ENCODE measurements at places on chromosomes 1 and 21.

DNA sequence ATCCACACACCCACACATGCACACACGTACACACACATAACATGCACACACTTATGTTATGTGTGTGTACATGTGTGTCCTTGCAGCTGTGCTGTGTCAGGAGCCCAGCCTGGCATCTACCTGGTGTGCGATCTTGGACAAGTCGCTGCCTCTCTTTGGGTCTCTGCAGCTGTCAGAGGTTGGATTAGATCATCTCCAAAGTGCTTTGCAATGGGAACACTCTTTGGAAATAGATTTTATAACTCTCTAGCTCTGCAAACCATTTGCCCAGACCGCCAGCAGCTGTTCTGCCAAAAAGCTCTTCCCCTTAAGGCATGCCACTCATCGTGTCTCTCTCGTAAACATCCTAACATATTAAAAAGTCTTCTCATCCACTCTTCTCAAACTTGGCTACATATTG is 4.7 kb downstream of the PKP1 start:
- no peak for DNase-seq

- DNase-seq, result no peak
These were observed 141.8 kb upstream of the ZRANB2 start for GRCh38 chr1:71222668-71223067.

- DNase-seq, result peak; percentile 56
These were observed 68.4 kb downstream of the LUZP1 start for GRCh38 chr1:23100074-23100748.

DNA sequence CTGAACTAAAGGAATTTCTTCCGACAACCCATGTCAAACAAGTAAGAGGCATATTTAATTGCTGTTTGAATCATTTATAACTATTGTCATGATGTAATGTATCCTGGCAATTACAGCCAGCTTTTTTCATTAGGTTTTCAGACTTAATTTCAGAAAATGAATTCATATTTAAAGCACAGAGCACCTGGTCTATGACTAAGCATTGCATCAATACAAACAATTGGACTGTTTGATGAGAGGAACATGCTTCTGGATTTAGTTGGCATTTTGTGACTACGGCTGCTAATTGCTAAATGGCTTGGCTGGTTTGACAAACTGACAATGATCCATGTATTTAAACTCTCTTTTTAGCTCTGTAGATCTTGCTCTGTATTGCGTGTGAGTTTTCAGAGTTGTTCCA is 853.4 kb downstream of the NCAM2 start:
- no peak for DNase-seq

DNA sequence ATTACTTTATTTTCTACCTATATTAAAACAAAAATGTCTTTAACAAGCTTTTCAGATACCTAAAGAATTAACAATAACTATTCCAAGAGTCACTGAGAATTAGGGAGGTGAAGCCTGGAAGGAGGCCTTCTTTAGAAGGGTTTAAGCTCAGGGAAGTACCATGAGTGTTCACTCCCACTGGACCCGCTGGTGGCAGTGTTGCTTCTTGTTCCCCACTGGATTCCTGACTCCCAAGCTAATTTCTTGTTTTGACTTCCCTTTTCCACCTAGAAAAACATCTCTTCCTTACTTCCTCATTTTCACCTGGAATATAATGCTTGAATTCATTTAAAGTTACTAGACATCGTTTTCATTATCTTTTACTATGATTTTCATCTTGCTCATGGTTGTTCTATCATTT is 264.2 kb downstream of the HMCN1 start:
- no peak for DNase-seq

- DNase-seq, result no peak
These were observed 268.0 kb downstream of the ATG4C start for GRCh38 chr1:63051886-63052285.

GRCh38 chr1:112532064-112532463 is 23.3 kb downstream of the WNT2B start:
- no peak for DNase-seq

- DNase-seq, result no peak
These were observed 101.3 kb downstream of the CRYAA start for GRCh38 chr21:43269957-43270705.

GRCh38 chr1:23592209-23592892 is 33.0 kb upstream of the ID3 start:
- no peak for DNase-seq

DNA sequence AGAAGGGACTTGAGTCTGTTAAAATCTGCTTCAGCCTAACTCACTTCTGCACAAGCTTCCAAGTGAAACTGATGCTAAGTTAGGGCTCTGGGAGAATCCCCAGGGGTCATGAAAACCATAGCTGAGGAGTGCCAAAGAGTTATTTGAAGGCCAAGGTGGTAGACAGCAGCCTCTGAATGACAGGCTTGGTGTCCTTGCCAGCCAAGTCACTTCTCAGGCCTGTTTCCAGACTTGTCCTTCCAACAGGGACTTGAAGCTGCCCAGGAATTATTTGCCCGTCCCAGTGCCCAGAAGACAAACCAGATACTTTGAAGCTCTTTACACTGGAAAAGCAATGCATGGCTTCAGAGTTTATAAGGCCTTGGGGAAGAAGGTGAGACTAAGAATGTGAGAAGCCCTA is 33.6 kb downstream of the RNASEL start:
- DNase-seq, result no peak

DNA sequence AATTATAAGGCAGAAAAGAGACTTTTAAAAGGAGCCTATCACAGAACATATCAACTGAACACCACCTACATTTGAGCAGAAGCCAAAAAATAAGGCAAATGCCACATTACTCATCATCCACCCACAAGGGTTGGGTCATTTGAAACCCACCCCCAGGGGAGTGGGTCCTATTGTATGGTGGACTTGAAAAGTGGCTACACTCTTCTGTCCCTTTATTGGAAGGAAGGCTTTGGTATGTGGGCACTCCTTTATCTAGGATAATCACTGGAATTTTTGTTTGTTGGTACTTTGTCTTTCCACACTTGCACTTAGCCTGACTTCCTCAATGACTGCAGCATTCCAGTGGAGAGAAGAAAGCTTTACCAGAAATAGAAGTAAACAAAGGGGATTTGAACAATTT is 157.2 kb upstream of the COL11A1 start:
- no peak for DNase-seq

GRCh38 chr1:173476197-173476664 is 904 bp upstream of the PRDX6 start:
- no peak for DNase-seq

- no peak for DNase-seq
These were observed 3.4 kb downstream of the CEP85 start for GRCh38 chr1:26237230-26237966.

DNA sequence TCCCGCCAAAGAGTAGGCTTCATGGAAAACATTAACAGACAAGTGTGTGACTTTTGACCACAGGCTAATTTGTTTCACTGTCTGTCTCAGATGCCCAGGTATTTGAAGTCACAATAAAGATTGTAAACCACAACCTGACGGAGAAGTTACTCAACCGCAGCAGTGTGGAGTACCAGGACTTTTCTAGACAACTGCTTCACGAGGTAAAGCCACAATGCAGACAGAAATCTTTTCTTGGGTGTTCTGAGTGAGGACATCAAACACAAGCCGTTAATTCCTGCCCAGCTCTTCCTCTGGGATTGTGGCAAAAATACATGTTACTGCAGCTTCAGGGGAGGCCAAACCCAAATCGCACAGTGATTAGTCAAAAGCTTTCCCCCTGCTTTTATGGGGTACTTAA is 31.0 kb downstream of the UMODL1 start:
- DNase-seq, result no peak

- no peak for DNase-seq
These were observed 159.2 kb downstream of the DYRK1A start for GRCh38 chr21:37525810-37526209.

- DNase-seq, result no peak
These were observed 902 bp downstream of the AP4B1 start for GRCh38 chr1:113903501-113904292.

GRCh38 chr1:151835596-151835995 is 4.0 kb upstream of the RORC start:
- DNase-seq, result no peak

- no peak for DNase-seq
These were observed 27.9 kb upstream of the NPL start for GRCh38 chr1:182761396-182762395.

DNA sequence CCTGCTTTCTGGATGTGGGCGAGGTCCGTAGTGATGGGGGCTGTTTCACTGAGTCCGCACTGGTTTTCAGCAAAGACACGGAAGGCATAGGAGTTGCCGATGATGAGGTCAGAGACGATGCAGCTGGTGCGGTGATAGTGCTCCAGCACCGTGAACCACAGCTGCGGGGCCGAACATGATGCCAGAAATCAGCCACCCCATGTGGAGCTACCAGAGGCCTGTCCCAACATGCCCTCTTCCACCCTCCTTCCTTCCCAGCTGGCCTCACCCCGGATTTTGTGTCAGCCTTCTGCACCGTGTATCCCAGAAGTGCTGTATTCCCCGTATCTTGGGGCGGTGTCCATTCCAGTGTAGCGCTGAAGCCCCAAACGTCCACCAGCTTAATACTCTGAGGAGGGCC is 10.0 kb downstream of the MYBPHL start:
- DNase-seq, result no peak

GRCh38 chr1:184153731-184154130 is 102.2 kb downstream of the TSEN15 start:
- no peak for DNase-seq

GRCh38 chr1:201728731-201729130 is 100.2 kb upstream of the IPO9 start:
- DNase-seq, result no peak

- no peak for DNase-seq
These were observed 618 bp downstream of the ETS2 start for GRCh38 chr21:38806153-38806941.

DNA sequence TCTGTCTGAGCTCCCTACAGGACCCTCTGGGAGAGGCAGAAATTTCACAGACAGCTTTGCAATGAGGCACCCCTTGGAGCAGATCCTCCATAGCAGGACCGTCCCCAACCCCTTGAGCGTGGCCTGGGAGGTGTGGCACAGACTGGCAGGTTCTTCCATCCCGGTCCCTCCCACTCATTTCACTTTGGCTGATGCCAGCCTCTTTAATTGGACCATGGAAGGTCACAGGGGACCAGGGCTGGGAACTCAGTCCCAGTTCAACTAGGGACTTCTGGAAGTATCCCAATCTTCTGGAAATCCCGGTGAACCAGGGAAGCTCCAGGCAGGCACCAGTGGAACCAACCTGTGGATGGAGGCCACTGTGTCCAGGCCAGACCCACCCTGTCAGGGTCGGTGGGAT is 83.7 kb downstream of the SPSB1 start:
- DNase-seq, result no peak

DNA sequence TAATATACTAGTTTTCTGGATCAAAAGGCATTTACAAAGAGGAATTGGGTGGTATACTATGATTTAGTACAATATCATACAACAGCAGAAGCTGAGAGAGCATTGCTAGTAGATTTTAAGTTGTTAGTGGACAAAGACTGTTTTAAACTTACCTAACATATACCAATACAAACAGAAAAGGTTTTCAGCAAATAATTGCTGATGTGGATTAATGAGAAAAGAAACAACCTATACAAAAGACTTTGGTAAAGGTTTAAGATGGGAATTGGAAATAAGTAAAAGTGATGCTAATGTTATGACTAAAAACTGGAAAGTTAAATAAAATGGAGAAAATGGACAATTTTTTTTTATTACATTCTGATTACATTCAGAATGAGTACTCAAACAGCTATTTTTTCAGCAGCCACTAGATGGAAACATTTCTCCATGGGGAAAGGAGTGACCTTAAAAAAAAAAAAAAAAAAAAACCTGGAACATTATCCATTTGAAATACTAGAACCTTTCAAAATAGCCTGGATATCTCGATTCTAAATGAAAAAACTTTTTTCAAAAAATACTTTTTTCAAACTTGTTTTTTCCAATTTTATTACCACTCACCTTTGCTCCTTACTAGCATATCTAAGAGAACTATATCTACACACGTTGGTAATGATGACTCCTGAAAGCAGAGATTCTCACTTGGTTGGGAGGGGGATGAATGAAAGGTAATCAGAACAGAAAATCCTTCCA is 55.4 kb downstream of the EPRS1 start:
- DNase-seq, result no peak

DNA sequence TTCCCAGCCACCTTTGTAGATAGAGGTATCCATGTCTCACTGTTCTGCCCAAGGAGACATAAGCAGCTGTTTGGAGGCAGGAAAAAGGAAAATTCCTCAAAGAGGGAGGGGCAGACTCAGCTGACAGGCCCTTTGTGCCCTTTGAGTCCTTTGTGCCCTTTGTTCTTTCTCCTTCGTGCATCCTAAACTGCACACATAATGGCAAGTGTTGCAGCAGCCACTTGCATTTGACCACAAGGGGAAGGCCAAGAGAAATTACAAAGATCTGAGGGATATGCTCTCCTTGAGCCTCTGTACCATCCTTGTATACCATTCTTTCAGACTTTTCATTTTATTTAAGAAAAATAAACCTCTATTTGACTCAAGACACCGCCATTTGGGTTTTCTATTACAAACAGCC is 71.8 kb upstream of the PKN2 start:
- no peak for DNase-seq

GRCh38 chr1:115677182-115677555 is 35.4 kb downstream of the VANGL1 start:
- DNase-seq, result no peak

DNA sequence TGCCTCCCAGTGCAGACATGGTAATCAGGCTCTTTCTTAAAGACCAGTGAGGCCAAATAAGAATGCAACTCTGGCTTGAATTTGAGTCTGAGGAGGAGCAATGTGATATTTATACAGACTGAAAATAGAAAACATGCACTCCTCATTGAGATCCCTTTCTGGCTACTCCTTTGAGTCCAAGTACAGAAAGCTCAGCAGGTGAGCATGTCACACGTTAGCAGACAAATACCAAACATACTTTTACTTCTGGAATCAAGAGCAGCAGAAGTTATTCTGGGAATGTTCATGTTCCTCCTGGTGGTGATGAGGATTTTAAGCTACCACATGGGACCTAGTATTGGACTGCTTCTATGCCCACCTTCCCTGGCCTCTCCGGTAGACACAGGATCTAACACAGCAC is 48.3 kb downstream of the PGBD5 start:
- DNase-seq, result no peak

GRCh38 chr1:154955039-154955717 is 721 bp downstream of the PBXIP1 start:
- DNase-seq, result no peak

DNA sequence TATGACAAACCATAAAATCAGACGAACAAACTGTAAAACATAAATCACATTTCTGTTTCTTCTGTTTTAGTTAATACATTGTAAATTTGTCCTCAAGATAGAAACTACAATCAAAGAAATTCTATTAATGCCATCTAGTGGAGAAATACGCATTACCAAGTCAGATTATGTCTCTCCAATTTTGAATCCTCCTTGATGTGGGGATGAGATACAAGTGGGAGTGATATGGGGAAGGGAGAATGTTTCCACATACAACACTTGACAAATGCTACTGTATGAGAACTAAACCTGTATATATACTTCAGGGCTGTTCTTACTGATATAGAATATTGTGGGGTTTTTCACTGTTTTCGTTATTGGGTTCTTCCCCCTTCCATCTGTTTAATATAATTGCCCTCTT is 2.6 kb downstream of the HFM1 start:
- DNase-seq, result no peak

Measured in SIG-M5 (cell line).